NCI-H1417 treated with DMSO at 0.1 percent for 48 hours (cell line): ENCODE measurements at places on chromosomes 11 and 22.

GRCh38 chr11:134476435-134477021 lies 64.5 kb upstream of the B3GAT1 start:
- no peak for DNase-seq

DNA sequence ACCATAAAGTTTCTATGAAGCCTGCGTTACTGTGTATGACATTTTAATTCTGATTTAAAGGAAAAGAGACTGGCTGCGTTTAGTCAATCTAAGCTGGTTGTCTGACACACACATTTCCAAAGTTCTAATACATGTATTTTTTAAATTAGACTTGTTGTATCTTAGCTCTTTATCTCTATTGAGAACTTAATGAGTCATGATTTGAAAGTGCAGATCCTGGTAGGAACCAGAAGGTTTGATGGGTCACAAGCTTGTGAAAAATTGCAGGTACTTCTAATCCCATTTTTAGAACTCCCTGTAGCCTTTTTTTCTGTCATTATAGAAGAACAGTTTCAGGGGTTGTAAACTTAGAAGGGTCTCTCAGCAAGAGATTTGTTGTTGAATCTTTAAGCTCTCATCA lies 210.3 kb downstream of the DDX10 start:
- DNase-seq = no peak

DNA sequence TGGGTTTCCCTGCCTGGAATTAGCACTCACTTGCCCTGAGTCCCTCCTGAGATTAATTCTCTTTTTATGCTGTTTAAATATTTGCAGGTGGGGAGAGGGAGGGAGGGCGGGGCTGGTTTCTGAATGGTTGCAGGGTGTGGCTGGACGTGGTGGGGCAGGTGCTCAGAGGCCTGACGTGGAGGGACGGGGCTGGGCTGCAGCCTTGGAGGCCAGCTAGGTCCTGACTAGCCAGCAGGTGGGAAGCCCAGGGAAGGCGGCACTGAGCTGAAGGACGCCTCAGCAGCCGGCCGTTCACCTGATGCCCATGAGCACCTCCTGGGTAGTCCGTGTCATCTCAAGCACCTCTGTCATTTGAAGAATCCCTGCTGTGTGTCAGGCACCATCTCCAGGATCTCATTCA lies 21.3 kb downstream of the SGSM1 start:
- no peak for DNase-seq

DNA sequence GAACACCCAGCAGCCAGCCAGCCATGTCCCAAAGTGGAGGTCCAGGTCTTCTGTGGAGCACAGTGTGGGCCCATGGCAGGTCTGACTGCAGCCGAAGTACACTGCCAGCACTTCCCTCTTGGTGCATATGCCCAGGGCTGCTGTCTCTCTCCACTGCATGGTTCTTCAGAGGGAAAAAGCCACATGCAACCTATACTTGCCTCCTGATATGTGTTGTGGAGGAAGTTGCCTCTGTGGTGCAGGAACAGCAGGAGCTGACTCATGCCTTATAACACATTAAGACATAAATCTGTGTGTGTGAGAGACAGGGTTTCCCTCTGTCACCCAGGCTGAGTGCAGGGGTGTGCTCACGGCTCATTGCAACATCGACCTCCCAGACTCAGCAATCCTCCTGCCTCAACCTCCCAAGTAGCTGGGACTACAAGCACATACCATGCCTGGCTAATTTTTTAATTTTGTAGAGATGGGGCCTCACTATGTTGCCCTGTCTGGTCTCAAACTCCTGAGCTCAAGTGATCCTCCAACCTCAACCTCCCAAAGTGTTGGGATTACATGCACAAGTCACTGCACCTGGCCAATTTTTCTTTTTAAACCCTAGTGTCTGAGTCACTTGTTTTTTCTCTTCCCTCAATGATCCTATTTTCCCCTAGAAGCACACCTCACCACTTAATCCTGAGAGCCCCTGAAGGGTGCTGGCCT lies 98.8 kb downstream of the MPPED2 start:
- no peak for DNase-seq

GRCh38 chr11:132718711-132719671 lies 813.3 kb downstream of the OPCML start:
- no peak for DNase-seq

DNA sequence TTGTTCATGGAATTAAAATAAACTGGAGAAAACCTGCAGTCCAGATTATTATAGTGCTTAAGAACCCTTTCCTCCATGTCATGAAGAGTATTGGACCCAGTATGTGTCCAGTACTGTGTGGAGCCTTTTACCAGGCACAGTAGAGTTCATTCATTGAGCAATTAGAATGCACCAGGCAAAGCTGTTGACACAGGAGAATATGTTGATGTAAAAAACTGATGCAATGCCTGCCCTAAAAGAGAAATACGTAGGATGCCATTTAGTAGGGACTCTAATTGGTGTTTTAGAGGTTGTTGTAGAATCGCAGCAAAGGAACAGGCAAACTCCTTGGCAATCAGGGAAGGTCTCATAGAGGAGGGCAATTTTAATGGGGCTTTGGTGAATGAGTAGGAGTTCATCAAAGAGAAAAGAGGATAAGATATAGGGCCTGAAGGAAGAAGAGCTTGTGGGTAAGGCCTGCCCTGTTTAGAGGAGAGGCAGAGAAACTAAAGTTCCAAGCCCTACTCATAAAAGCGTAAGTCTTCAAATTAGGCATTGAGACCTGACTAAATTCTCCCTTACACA lies 126.4 kb downstream of the SEZ6L start:
- DNase-seq = no peak

DNA sequence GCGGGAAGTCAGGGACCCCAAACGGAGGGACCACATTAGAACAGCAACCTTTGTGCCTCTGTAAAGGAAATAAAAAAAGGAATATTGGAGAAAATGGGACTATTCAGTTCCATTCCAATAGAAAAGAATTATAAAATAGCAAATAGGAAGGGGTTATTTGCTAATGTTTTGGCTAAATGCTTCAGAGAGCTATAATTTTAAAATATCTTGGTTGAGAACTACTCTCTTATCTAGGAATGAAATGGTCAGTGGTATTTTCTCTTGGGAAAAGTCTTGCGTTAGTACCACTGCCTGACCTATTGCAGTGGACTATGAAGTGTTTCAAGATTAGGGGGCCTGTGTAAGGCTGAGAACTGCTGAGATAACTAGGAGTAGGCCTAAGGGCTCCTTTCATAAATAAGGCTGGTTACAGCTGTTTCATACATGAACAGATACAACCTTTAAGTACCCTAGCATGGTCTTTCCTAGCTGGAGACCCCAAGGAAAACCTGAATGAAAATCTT lies 6.9 kb upstream of the WEE1 start:
- DNase-seq = no peak

DNA sequence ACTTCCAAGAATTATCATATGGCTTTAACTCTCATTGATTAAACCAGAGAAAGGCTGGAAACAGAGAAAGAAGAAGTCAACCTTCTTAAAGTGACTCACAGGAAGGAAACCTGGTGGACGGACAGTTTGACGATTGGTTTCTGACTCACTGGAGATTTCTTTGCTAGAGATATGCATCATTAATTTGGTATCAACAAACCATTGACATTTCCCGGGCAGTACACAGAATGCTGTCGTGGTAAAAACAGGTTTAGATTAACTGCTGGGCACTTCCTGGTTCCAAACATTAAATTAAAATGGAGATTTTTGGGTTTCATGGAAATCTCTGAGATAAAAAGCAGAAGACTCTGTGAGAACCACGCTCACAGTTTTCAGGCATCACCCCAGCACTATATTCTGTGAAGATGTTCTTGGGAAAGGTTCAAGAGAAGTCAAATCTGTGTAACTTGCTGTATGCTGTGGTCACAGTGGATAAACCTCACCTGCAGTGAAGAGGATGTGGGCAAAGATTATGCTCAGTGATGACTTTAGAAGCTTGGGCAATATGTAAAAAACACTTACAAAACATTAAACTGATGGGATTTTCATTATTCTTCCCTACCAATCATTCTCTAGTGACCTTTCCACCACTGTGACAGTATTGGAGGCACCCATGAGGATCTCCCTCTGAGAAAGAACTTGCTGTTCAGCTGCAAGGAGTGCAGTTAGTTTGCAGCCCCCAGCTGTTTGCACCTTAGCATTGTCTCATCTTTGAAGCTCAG lies 61.1 kb upstream of the CD44 start:
- DNase-seq = no peak

GRCh38 chr11:35615921-35616900 lies 2.0 kb upstream of the FJX1 start:
- DNase-seq = peak; percentile 66

- no peak for DNase-seq
These were observed 84.9 kb downstream of the C11orf91 start for GRCh38 chr11:33615751-33616150.
